ENCODE measurements at places on chromosomes 4 and X.

- DNase-seq, result peak; percentile 42
These were observed 191.2 kb downstream of the RRAGB start for GRCh38 chrX:55908661-55909212.

- no peak for DNase-seq
These were observed 44.2 kb upstream of the RHOH start for GRCh38 chr4:40152637-40153036.

GRCh38 chr4:73703320-73703719, 37.0 kb upstream of the CXCL8 start:
- no peak for DNase-seq

DNA sequence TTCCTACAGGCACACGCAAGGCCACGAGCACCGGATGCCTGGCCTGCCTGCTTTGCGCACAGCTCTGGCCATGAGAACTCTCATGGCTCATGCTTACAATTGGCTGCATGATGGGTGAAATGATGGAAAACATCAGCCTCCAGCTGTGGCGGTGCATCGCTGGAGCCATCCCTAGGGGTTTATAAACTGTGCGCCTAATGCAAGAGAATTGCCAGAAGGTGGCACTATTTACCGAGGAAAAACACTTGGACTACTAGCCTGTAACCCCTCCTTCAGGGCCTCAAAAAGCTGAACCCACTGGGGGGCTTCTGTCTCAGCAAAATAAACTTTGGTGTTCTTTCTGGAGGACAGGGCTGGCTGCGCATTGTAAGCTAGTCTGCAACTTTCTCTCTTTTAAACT, 51.9 kb downstream of the PHKA2 start:
- DNase-seq, result peak; percentile 31

- no peak for DNase-seq
These were observed 8.5 kb downstream of the OGT start for GRCh38 chrX:71541210-71542022.

GRCh38 chr4:186554914-186555827, at the start of gene MTNR1A:
MTNR1A (minus strand) TSS chr4:186555567; CDS start chr4:186555365, 202 bp downstream.
- DNase-seq, result peak; percentile 78

DNA sequence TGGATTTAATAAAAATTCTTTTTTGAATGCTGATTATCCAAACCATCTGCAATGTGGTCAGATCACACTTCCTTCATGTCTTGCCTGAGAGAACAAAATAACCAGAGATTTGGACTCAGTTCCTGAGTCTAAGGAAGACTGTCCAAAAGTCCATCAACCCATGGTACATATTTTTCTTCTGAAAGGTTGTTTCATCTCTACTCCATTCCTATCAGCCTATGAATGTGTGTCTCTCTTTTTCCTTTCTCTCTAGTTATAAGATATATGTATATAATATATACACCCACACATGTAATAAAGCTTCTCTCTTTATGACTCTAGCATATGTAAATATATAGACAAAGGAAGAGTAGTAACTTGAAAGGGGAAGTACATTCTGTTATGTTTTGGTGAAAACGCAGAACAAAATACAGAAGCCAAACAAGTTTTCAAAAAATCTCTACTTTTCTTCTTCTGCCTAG, 226.9 kb downstream of the ARHGAP24 start:
- DNase-seq, result no peak

DNA sequence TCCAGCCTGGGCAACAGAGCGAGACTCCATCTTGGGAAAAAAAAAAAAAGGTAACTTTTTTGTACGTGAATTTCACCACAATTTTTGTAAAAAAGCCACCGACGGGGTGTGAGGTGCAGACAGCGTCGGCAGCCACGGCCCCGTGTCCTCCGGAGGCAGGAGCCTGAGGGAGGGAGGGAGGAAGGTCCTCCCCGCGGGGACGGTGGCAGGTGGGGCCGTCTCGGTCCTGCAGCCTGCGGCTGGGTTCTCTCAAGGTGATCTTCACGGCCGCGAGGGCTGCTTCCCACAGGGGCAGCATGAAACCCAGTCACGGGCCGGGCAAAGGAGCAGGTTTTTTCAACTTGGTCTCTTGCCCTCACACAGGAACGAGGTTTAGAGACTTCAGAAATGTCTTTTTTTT, 14.0 kb downstream of the PLCXD1 start:
- DNase-seq, result no peak

DNA sequence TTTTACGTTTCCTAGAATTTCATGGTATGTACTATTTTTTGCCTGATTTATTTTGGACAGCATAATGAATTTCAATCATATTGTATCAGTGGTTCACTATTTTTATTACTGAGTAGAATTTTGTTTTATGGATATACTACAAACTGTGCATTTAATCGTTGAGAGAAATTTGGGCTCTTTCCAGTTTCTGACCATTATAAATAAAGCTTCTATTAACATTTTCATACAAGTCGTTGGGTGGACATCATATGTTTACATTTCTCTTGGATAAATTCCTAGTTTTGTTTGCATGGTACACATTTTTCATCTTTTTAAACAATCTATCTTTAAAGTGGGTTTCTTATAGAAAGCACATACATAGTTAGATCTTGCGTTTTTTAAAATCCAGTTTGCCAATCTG, 472.7 kb upstream of the MAGEB18 start:
- no peak for DNase-seq

GRCh38 chr4:123248085-123248659, 148.4 kb upstream of the SPRY1 start:
- no peak for DNase-seq

DNA sequence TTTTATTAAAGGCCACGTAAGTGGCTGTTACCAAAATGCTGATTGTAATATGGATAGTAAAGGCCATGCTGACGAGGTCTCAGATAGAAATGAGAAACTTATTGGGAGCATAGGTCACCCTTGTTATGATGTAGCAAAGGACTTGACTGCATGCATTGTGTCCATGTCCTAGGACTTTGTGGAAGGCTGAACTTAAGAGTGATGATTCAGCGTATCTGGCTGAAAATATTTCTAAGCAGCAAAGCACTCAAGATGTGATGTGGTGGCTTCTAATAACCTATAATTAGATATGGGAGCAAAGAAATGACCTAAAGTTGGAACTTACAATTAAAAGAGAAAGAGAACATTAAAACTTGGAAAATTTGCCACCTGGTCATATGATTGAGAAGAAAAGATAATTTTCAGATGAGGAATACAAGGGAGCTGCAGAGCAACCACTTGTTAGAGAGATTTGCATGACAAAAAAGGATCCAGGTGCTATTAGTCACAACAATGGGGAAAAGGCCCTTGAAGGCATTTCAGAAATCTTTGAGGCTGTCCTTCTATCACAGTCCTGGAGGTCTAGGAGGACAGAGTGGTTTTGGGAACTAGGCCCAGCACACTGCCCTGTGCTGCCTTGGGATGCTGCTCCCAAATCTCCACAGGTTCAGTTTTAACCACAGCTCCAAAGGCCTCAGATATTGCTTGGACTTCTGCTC, 793.7 kb upstream of the LCORL start:
- DNase-seq, result no peak

- DNase-seq, result no peak
These were observed 203.9 kb upstream of the VCX3A start for GRCh38 chrX:6738518-6739470.

GRCh38 chrX:81174286-81174685, 27.4 kb downstream of the HMGN5 start:
- DNase-seq, result no peak

DNA sequence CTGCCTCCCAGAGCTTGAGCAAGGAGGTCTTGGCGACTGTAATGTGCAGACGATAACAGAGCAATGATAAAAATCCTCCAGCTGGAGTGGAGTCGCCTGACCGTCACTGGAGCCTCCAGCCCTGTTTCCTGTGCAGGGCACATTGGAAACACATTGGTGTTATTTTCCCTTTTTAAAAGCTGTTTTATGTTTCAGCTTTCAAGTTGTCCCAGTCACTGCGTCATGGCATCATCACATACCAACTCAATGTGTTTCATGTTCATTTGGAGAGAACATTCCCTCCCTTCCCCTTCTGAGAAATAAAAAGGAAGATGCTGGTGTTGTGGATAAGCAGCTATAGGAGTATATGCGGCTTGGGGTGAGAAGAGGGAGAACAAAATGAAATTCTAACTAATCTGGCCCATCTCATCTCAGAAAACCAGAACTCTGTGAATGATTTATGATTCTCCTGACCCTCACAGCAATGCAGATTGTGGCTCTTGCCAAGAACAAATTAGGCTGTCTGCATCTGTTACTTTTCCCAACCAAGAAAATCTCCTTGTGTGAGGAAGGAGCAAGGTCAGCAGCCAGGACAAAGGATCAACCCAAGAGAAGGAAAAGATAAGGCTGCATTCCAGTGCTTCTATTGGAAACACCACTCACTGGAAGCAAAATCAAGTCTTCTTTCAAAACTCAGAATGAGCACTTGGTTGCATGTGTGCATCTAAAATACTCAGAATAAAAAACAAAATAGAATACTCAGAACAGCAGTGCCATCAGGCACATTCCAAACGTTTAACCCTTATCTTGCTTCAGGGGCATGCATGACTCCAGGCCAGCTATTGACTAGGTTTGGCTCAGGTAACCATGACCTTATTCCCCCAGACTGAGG, 134.4 kb downstream of the RASL11B start:
- DNase-seq, result no peak

- no peak for DNase-seq
These were observed 3.1 kb downstream of the PPA2 start for GRCh38 chr4:105470766-105471165.

DNA sequence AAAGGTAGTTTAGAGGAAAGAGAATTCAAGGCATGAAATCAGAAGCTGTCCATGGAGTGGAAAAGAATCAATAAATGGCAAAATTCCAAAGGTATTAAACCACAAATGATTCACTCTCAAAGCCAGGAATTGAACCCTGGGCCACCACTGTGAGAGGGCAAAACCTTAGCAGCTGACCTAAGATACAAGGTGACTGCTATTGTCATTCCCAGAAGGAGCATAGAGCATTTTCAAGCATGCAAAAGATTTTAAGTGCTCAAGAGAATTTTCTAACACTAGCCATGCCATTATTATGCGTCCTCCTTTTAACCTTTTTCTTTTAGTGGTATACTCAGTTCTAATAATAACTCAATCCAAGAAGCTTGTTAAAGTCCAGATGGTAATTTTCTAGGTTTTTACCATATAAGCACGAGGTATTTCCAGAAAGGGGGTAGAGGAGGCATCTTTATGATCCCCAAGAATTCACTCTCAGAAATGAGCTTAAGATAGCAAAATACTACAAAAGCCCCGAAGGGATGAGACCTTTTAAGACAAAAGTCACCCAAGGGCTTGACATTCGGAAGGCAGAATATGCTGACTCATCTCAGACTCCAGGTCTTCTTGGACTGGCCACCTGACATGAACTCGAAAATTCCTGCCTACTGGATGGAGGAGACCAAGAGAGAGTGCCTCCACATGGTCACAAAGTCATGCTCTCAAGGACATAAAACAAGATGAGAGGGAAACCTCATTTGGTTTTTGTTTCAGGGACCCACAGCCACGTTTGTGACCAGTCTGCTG, 13.8 kb upstream of the PAGE5 start:
- DNase-seq, result no peak

GRCh38 chrX:111168314-111168713, 72.3 kb downstream of the PAK3 start:
- peak; percentile 15 for DNase-seq

GRCh38 chr4:4542774-4543485, 1.1 kb upstream of the STX18 start:
- DNase-seq, result no peak

DNA sequence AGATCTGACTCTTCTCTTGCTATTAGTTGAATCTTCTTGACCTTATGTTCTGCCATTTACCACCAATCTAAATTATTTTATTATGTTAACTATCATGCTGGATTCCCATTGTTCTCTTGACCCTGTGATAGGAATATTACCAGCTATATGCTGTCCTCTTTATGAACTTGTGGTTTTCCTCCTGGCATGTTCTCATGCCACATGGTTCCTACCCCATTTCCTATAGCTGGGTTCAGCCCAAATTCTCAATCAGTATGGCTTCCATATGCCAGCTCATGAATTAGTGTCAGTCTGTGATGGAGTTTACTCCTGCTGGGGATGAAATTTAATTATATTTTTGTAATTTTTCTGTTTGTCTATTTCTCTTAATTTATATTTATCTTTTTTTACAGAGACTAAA, 430.5 kb downstream of the SMARCA1 start:
- DNase-seq, result no peak

DNA sequence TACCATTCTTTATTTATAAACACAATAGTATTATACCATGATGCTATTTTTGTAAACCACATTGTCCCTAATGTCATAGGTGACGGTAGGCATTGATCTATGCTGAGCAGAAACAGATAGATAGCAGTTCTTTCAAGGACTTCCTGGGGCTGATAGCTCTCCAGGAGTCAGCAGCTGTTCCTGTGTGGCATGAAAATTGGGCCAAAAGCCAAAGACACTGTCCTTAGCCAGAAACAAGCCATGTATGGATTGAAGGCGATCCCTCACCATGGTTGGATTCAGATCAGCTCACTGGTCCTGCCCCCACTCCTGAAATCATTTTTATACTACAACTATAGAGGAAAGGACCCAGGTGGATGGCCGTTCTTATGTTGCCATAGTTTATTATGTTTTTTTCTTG, 53.6 kb downstream of the DDX60 start:
- no peak for DNase-seq

- DNase-seq, result no peak
These were observed 98.9 kb downstream of the TLL1 start for GRCh38 chr4:165971933-165972332.

GRCh38 chr4:172802032-172802431, 366.6 kb upstream of the GALNT7 start:
- no peak for DNase-seq

DNA sequence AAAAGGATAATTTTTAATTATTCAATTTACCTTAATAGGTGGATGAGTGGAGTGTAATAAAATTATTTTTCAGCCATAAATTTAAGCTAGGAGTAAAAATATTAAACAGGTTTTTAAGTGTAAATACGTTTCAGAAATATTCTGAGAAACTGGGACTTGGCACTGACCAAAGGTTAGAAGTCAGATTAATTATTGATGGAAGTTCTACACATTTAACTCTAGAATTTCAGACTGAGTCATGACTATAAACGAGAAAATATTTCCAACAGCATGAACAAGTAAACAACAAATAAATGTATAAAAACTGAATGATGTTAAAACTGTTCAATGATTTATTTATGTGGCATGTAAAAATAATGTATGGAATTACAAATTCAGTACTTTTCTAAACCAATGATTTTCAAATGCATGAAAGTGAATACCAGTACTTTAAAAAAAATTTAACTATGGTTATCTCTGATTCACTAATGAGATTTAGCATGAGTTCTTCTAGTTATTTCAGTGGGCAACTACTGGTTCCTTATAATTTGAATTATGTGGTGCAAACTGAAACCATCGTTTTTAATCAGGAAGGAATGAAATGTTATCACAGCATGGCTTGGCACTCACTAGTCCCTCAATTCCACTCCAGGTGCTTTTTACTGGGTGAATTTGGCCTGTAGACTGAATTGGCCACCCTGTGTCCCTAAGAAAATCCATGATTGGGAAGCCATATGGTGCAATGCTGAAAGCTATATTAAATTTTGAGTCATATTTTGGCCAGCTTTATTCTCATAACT, 244.2 kb downstream of the FSTL5 start:
- no peak for DNase-seq

GRCh38 chrX:37871626-37872302, 24.4 kb upstream of the DYNLT3 start:
- peak; percentile 5 for DNase-seq

GRCh38 chr4:176043838-176044588, 21.6 kb upstream of the WDR17 start:
- no peak for DNase-seq
